ENCODE measurements at places on chromosomes 11 and 22. TPM values are rescaled to one million over a fixed set of nuclear protein-coding genes. Genes with fewer than 3 reads are reported as not detected.
A peak's percentile ranks its signal among the peaks of the same experiment; 100 is the strongest.

TMEM135 gene
- 16.8 TPM for total RNA-seq

LMO2 gene
- total RNA-seq, result not detected

OR51I1 gene
- not detected for total RNA-seq

CHEK2 gene
- total RNA-seq, result 12.2 TPM

KCNK4 gene
- 0.22 TPM for total RNA-seq

MS4A6E gene
- not detected for total RNA-seq

DNA sequence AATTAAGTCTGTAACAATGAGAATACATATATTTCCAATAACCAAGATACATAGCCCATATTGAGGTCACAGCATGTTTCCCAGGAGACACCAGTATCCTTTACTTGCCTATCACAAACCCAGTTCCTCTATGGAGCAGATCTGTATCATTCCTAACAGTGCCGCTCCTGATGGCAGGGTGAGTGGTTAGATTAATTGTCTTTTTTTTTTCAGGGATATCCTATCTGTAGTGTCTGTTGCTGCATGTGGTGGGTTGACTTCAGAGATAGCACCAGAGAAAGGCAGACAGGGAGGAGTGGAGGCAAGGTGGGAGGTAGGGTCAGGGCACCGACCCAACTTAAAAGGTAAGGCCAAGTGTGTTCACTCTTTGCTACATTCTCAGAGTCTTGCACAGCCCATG, 2.8 kb downstream of the MTNR1B start:
- peaks cover 4% of the 10 kb centered on the region for H3K4me1 ChIP-seq
- no peak overlapping the region for H3K4me3 ChIP-seq
- peaks cover 13% of the 10 kb centered on the region for H3K27me3 ChIP-seq
- no peak for DNase-seq
- H3K36me3 ChIP-seq, result peaks cover under 1% of the 10 kb centered on the region
- H3K27ac ChIP-seq, result no peak overlapping the region

DNA sequence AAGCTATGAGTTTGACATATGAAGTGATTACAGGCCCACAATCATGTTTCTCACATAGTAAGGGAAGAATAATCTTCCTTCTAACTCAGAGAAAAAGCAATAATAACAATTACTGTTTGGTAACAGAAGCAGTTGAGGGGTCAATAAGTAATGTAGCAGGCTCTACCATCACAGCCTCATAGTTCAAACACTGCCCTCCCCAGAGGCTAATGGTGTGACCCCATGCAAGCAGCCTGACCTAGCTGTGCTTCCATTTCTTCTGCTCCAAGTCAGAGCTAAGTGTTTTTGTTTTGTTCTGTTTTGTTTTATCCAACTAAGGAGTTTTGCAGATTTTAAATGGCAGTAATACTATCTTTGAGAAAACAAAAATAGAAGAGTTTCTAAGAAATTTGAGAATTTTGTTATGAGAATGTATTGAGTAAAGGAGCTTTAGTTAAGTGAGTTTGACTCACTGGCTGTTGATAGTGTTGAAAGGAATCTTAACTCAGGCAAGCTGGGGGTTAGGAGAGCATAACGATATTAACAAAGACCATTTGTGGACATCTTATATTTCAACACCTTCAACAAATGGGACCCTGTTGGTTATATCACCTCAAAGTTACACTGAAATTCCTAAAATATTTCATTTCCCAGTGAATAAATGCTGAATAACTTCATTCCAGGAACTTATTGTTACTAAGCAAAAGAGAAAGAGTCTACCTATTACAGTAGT, 48.5 kb downstream of the GUCY1A2 start:
- no peak for DNase-seq
- H3K27me3 ChIP-seq, result no peaks in the 10 kb centered on the region
- H3K27ac ChIP-seq, result no peak overlapping the region

DNA sequence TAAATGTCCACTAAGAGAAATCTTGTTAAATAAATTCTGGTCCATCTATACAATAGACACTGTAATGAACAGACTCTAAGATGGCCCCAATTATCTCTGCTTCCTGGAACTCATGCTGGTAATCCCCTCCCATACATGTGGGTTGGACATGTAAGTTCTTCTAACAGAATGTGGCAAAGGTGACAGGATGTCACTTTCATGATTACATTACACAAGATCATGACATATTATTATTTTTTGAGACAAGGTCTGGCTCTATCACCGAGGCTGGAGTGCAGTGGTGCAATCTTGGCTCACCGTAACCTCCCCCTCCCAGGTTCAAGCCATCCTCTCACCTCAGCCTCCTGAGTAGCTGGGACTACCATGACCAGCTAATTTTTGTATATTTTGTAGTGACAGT, 14.6 kb upstream of the NDUFC2 start:
- no peak overlapping the region for H3K4me3 ChIP-seq
- no peaks in the 10 kb centered on the region for H3K4me1 ChIP-seq
- peaks cover 3% of the 10 kb centered on the region for H3K36me3 ChIP-seq
- no peaks in the 10 kb centered on the region for H3K27me3 ChIP-seq
- no peak for DNase-seq

DNA sequence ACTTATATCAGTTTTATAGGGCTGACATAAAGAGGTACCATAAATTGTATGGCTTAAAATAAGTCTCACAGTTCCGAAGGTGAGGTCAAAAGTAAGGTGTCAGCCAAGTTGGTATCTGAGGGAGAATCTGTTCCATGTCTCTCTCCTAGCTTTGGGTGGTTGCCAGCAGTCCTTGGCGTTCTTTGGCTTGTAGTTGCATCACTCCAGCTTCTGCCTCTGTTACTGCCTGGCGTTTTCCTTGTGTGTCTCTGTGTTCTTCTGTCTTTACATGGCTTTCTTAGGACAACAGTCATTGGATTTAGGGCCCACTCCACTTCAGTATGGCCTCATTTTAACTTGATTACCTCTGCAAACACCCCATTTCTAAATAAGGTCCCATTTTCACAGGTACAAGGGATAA, 16.7 kb downstream of the MMP7 start:
- no peak overlapping the region for H3K4me3 ChIP-seq
- H3K36me3 ChIP-seq, result no peaks in the 10 kb centered on the region
- no peak for DNase-seq
- H3K4me1 ChIP-seq, result peaks cover 11% of the 10 kb centered on the region

DNA sequence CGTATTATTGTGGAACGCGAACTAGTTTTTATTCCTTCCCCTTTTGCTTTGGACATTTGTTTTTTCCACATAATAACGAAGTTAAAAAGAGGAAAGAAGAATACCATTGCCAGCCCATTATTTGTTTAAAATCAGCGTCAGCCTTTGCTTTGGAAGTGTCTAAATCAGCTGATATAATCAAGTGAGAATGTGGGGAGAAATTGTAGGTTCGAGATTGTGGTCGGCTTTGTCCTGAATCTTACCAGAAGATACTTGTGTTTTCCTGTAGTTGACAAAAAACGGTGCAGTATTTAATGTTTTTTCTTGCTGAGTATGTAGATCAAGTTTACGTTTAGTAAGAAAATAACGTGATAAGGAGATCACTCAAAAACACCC, 935 bp downstream of the ZNF143 start:
- H3K27me3 ChIP-seq, result no peaks in the 10 kb centered on the region
- peaks cover 4% of the 10 kb centered on the region for H3K36me3 ChIP-seq
- DNase-seq, result no peak
- H3K4me3 ChIP-seq, result peak overlapping the region; percentile 61
- peak overlapping the region; percentile 88 for H3K27ac ChIP-seq

GRCh38 chr11:132992838-132993631, 539.3 kb downstream of the OPCML start:
- H3K36me3 ChIP-seq, result no peaks in the 10 kb centered on the region
- peak overlapping the region; percentile 67 for H3K4me3 ChIP-seq
- H3K27me3 ChIP-seq, result peaks cover 30% of the 10 kb centered on the region

- no peak overlapping the region for H3K4me3 ChIP-seq
- DNase-seq, result no peak
- H3K4me1 ChIP-seq, result no peaks in the 10 kb centered on the region
- H3K36me3 ChIP-seq, result no peaks in the 10 kb centered on the region
These were observed 4.8 kb downstream of the ANKK1 start for GRCh38 chr11:113392236-113392921.

DNA sequence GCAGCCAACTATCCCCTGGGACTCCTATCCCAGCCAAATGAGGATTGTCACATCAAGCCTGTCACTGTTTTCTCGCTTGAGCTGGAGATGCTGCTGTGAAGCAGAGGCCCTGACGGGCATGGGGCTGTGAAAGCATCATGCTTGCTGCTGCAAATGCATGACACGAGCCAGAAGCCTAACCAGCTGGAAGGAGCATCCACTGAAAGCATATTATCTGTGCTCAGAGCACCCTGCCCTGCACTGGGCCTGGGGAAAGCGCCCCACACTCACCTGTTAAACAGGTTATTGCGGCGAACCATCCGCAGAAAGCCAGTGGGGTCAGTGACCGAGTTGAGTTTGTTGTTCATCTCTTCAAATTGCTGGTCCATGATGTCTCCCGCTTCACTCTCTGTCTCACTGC, 110.9 kb upstream of the PITPNB start:
- no peak overlapping the region for H3K4me3 ChIP-seq
- H3K36me3 ChIP-seq, result peaks cover 9% of the 10 kb centered on the region
- DNase-seq, result no peak
- no peaks in the 10 kb centered on the region for H3K27me3 ChIP-seq

- peaks cover 40% of the 10 kb centered on the region for H3K27me3 ChIP-seq
- H3K36me3 ChIP-seq, result no peaks in the 10 kb centered on the region
- no peaks in the 10 kb centered on the region for H3K4me1 ChIP-seq
These were observed 2.5 kb downstream of the NCF4 start for GRCh38 chr22:36863281-36863680.

- DNase-seq, result no peak
- no peaks in the 10 kb centered on the region for H3K27me3 ChIP-seq
- H3K4me1 ChIP-seq, result peaks cover 41% of the 10 kb centered on the region
- no peak overlapping the region for H3K4me3 ChIP-seq
- H3K27ac ChIP-seq, result no peak overlapping the region
These were observed 118.9 kb downstream of the MRTFA start for GRCh38 chr22:40517631-40518030.

DNA sequence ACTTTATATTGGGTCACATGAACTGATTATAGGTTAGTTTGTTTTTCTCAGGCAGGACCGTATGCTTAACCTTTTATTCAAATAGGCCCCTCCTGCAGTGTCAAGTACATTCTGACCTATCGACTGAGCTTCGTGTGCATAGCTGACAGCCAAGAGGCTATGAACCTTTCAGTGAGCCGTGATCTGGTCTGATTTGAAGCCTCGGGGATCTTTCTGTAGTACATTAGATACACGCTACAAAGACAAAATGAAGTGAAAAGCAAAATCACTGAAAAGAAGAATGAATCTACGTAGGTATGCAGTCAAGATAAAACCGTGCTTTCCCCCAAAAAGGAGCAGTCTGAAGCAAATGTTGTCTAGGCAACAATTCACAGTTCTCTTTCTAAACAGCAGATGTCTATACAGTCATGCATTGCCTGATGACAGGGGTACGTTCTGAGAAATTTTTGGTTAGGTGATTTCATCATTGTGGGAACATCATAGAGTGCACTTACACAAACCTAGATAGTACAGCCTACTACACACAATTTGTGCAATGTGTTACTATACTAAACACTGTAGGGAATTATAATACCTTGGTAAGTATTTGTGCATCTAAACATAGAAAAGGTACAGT, 18.1 kb downstream of the JHY start:
- H3K36me3 ChIP-seq, result peaks cover 3% of the 10 kb centered on the region
- no peak overlapping the region for H3K4me3 ChIP-seq
- DNase-seq, result no peak
- H3K27me3 ChIP-seq, result no peaks in the 10 kb centered on the region
- H3K4me1 ChIP-seq, result peaks cover 11% of the 10 kb centered on the region

GRCh38 chr11:1087961-1088926, 13.6 kb downstream of the MUC2 start:
- no peak overlapping the region for H3K4me3 ChIP-seq
- no peak overlapping the region for H3K27ac ChIP-seq
- DNase-seq, result peak; percentile 77

DNA sequence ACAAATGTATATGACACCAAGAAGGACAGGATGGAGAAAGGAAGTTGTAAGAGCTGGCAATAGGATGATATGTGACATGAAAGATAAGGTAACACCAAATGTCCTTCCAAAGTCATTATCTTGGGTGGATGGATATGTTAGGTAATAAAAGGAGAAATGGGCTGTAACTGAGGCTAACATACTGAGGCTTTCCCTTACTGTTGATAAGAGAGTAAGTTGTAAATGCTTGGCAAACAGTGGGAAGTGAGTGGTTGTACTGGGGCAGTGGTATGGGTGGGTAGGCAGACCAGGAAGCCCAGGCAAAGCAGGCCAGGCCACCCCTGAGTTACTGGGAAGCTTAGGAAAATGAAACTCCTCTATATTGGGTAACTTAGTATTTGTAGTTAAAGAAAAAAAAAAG, 73.7 kb downstream of the ARHGAP42 start:
- no peaks in the 10 kb centered on the region for H3K36me3 ChIP-seq
- peaks cover 24% of the 10 kb centered on the region for H3K4me1 ChIP-seq
- H3K4me3 ChIP-seq, result no peak overlapping the region
- no peaks in the 10 kb centered on the region for H3K27me3 ChIP-seq
- peak overlapping the region; percentile 34 for H3K27ac ChIP-seq

DNA sequence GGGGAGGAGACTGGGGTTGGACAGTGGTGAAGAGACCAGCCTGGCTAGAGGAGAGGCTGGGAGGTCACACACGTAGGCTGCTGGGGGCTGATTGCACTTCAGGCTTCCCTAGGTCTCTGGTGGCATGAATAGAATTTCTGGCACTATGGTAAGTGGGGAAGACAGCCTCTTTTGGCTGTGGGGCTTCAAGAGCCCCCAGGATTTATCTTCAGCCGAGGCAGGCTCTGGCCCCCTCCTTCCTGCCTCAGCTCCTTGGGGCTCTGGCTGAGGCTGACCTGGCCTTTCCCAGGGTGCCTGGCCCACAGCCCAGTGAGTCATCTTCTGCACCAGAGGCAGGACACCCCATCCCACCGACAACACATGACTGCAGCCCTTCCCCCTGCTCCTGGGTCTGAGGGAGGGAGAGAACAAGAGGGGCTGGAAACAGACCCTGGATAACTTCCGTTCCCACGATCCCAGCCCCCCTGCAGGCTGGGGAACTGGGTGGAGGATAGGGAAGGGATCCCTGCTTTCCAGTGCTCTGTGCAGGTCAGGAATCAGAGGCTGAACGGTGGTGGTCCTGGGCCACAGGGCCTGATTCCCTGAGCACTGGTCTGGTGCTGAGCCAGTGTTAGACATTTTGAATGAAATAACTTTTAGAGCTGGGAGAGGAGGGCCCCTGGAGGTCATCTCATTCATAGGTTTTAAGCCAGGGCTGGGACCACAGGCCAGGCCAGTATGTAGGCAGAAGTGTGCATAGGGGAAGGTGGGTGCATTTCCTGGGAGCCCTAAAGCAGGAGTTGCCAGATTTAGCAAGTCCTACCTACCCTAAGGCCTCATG, 26.5 kb downstream of the ARHGEF17 start:
- H3K4me3 ChIP-seq, result peak overlapping the region; percentile 49
- DNase-seq, result no peak
- peak overlapping the region; percentile 93 for H3K27ac ChIP-seq
- H3K36me3 ChIP-seq, result no peaks in the 10 kb centered on the region
- H3K27me3 ChIP-seq, result no peaks in the 10 kb centered on the region
